ENCODE measurements at places on chromosomes 1 and 21. TPM values are rescaled to one million over a fixed set of nuclear protein-coding genes. Genes with fewer than 3 reads are reported as not detected.

GRCh38 chr1:29256979-29257804, 20.9 kb downstream of the PTPRU start:
- H3K36me3 ChIP-seq: no peaks in the 10 kb centered on the region
- no peak overlapping the region for H3K4me3 ChIP-seq
- H3K27ac ChIP-seq: no peak overlapping the region
- DNase-seq: no peak

GRCh38 chr1:204128964-204129896, 22.6 kb downstream of the ETNK2 start:
- peak overlapping the region; percentile 13 for H3K27ac ChIP-seq
- H3K4me3 ChIP-seq: no peak overlapping the region
- no peaks in the 10 kb centered on the region for H3K4me1 ChIP-seq

- H3K36me3 ChIP-seq: peaks cover 88% of the 10 kb centered on the region
- no peak overlapping the region for H3K27ac ChIP-seq
- no peak overlapping the region for H3K4me3 ChIP-seq
Observed at GRCh38 chr21:46115441-46116188, 17.7 kb downstream of the COL6A2 start.

GRCh38 chr21:46067505-46068201, 30.3 kb upstream of the COL6A2 start:
- DNase-seq: peak; percentile 47
- H3K36me3 ChIP-seq: no peaks in the 10 kb centered on the region
- no peaks in the 10 kb centered on the region for H3K27me3 ChIP-seq

DNA sequence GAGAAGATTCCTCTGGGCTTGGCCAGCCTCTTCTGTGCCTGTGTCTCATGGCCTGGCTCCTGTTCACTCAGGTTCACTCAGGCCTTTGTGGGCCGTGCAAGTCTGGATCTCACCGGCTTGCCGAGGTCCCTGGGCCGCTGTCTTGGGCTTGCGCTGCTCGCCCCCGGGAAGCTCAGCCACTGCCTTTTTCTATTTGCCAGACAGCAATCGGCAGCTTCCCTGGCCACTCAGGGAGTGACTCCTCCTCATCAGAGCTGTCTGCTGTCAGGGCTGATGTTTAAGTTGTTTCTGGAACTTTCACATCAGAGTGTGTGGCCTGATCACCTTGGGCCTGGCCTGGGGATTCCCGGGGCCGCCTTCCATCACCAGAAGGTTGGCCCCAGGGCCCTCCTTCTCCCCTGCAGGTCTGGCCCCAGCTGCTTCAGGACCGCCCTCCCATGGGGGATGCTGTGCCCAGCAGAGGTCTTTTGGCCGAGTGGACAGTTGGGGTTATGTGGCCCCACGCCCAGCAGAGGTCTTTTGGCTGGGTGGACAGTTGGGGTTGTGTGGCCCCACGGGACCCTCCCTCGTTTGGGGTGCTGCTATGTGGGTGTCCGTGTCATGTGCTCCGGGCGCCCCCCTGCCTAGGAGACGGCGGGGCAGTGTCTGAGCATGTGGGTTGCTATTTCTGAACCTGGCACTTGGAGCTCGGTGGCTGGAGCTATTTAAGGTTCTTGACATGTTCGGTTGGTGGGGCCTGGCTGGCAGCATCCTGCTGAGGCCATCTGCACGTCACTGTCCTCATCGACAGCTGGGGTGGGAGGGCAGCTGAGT, 12.5 kb downstream of the SLX9 start:
- H3K27me3 ChIP-seq: no peaks in the 10 kb centered on the region
- H3K4me1 ChIP-seq: no peaks in the 10 kb centered on the region
- peak overlapping the region; percentile 91 for H3K27ac ChIP-seq
- no peak for DNase-seq
- no peak overlapping the region for H3K4me3 ChIP-seq

The NBPF26 gene
- total RNA-seq: 8.5 TPM

The TOMM40L gene
- total RNA-seq: 23.9 TPM

The FAM163A gene
- not detected for total RNA-seq

The PGLYRP3 gene
- not detected for total RNA-seq

The ENTREP3 gene
- 14.4 TPM for total RNA-seq

The COL6A2 gene
- 249 TPM for total RNA-seq

The ANGPTL3 gene
- total RNA-seq: not detected
